ENCODE measurements at places on chromosomes 3 and 15. TPM values are rescaled to one million over a fixed set of nuclear protein-coding genes. Genes with fewer than 3 reads are reported as not detected.
A peak's percentile ranks its signal among the peaks of the same experiment; 100 is the strongest.

Gene HRG
- not detected for total RNA-seq

DNA sequence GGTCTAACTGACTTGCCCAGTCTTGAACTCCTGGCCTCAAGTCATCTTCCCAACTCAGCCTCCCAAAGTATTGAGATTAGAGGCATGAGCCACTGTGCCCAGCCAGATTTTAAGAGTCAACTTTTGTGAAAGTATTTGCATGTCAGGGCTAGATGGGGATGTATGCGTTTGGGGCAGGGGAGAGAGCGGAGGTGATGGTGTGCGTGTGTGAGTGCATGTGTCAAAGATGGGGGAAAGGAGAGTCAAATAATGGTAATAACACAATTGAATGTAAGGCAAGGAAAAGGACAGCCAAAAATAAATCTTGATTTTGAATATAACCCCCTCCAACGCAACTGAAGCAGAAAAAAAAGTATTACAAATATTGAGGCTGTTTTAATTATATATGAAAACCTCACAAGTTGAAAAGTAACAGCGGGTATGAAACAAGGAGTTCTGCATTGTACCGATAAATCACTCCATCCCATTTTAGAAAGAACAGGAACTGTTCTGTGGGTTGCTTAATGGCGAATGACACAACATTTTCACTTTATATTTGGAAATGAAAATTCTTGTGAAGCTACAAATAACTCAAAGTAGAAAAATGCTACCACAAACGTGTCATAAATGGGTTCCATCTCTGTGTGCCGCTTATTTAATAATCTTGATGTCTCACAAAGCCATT lies 29.9 kb upstream of the LDHAL6B start:
- no peak for DNase-seq

DNA sequence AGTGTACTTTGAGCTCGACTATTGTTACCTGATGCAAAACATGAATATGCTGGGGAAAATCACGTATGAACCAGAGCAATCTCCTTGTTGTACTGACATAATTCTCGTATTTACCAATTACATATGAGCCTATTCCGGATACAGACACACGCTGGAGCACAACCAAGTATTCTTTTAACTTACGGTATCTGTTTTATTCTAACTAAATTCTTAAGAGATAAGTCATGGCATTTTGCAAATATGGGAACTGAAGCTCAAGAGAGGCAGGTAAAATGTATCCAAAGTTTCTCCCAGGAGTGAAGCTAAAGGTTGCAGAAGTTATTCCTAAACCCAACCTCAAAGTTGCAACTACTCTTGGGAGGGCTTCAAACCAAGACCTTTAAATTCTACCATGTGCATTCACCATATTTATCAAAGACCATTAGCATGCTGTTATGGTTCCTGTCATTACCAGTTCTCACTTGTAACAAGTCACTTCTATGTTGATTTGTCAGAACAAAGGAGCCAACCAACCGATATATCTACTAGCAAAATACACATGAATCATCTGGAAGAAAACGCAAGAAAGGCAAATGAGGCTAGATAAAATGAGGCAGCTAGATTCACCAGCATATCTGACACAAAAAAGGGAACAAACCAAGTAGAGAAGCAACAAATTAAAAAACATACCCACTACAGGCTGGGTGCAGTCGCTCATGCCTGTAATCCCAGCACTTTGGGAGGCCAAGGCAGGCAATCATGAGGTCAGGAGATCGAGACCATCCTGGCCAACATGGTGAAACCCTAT lies 17.8 kb downstream of the TBL1XR1 start:
- DNase-seq: no peak

- DNase-seq: peak; percentile 26
Observed at GRCh38 chr3:20316238-20316637, 130.2 kb upstream of the SGO1 start.

DNA sequence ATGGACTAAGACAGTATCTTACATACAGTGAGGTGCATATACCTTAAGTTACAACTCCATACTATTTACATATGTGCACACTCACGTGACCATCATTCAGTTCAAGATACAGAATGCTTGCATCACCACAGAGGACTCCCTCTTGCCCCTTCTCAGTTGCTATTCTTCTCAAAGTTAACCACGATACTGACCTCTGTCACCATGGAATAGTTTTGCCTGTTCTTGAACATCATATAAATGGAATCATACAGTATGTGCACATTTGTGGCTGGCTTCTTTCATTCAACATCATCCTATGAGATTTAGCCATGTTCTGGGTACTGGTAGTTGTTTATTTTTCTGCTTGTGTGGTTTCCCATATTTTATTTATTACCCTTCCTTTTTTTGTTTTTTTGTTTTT lies 10.4 kb upstream of the ZSCAN2 start:
- no peak for DNase-seq

Gene FMN1
- total RNA-seq: 2.9 TPM

DNA sequence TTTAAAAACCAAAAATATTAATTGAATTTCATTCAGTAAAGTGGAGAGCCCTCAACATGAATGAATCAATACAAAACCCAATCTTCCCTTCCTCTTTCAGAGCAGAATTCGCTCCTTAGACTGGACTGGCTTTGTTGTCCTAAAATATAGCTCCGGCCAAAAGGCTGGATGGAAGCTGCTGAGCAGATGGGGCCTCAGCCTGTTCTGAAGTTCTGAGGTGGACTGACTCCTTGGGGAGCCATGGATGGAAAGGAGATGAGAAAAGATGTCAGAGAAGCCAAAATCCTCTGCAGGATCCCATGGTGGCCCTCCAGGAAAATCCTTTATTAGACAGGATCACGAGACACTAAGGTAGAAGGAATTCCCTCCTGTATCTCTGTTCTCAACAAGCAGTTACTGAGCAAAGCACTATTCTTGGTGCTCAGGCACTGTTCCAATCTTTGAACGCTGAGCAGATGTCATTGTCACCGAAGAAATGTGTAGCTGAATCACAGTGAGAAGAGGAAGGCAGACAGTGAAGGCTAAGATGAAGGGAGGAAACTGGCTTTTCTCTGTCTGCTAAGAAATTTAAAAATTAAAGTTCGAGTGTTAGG lies 122.0 kb downstream of the SEMA6D start:
- no peak for DNase-seq

DNA sequence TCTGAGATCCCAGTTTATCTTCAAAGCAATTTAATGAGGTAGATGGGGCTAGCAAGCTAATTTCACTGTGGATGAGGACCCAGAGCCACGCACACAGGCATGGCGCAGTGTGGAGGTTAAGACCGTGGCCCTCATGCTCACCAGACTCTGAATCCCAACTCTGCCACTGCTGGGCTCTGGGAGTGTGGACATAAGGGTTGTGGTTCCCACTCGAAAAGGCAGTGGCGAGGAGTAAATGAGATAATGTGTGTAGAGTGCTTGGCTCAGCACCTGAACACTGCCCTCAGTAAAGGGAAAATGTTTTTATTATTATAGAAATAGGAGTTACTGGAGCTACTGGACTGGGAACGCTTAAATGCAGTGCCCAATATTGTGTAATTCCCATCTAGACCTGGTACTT lies 243.5 kb upstream of the TPM1 start:
- DNase-seq: no peak

- DNase-seq: no peak
Observed at GRCh38 chr15:72562386-72562785, 88.3 kb downstream of the ARIH1 start.

- DNase-seq: no peak
Observed at GRCh38 chr15:57534281-57534680, 57.4 kb upstream of the MYZAP start.

DNA sequence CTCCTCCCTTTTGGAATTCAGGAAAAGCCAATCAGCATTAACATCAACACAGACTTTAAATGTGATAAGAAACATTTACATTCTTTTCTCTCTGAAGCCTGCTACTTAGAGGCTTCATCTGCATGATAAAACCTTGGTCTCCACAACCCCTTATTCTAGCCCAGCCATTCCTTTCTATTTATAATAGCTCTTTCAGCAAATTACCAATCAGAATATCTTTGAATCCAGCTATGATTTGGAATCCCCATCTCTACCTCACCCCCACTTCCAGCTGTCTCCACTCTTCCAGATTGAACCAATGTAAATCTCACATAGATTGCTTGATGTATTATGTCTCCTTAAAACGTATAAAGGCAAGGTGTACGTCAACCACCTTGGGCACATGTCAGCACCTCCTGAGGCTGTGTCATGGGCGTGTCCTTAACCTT lies 139.7 kb downstream of the TUSC7 start:
- no peak for DNase-seq

DNA sequence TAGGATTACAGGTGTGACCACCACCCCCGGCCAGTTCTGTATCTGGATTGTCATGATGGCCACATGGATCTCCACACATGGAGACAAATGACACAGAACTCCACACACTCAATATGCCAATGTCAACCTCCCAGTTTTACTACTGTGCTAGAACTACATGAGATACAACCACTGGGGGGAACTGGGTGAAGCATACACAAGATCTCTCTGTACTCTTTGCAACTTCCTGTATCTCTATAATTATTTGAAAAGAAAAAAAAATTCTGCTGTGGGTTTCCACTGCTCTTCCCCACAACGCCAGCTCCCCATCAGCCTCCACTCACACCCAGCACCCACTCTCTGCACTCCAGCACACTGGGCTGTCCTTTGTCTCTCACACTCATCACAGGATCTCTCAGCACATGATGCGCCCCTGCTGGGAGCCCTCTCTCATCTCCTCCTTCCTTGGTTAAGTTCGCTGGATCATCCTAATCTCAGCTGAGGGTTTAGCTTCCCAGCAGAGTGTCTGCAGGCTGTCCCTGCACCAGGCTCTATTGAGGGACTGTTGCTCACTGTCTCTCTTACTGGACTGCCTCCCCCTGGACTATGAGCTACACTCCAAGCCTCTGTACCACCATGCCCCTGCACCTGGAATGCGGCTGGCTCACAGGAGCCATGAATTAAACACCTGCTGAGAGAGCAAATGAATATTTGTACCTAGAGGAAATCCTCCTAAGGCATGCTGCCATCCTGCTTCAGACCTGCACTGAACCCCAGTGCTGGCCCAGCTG lies 10.7 kb upstream of the RAB43 start:
- no peak for DNase-seq

Gene CADM2
- total RNA-seq: not detected

- no peak for DNase-seq
Observed at GRCh38 chr15:67267440-67267839, 12.9 kb downstream of the IQCH start.

DNA sequence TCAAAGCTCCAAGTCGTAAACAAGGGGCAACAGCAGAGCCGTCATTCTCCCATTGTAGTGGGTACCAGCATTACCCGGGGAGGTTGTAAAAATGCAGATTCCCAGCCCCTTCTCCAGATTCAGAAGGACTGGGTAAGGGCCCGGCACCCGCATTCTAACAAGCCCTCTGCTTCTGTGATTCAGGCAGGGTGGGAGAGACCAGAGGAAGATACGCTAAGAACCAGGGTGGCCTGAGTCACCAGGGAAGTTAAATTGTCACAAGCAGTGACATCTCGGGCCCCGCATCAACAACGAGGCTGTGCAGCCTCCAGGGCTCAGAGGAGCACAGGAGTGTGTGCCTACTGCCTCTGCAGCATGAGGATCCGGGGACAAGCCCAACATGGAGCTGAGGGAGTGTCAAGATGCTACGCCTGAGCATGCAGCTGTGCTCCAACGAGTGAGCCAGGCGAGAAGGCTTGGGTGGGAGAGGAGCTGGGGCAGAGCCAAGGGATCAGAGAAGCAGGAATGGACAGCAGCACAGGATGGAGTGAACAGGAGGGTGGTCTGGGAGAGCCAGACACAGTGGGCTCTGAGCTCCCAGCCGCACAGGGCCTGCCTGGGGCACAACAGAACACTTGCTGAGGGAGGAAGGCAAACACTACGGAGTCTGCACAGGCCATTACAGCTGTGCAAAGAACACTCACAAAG lies 68.5 kb downstream of the CPN2 start:
- no peak for DNase-seq

DNA sequence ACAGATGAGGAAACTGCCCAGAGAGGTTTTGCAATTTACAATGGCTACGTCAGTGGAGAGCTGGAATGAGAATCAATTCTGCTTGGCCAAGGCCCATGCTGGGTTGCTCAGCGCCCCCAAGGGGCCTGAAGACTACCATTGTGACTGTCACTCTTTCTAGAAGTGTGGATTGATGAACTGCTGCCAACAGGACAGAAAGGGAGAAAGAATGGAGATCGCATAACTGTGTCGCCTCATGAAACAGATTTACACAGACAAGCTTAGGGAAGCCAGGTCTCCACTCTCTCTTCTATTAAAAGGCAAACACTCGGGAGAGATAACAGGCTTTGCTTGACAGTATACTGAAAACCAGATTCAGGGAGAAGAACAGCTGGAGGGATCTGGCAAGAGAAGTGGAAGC lies 160.0 kb downstream of the STT3B start:
- no peak for DNase-seq

- DNase-seq: no peak
Observed at GRCh38 chr15:91853948-91854638, 585 bp downstream of the SLCO3A1 start.

Gene STAB1
- total RNA-seq: not detected

DNA sequence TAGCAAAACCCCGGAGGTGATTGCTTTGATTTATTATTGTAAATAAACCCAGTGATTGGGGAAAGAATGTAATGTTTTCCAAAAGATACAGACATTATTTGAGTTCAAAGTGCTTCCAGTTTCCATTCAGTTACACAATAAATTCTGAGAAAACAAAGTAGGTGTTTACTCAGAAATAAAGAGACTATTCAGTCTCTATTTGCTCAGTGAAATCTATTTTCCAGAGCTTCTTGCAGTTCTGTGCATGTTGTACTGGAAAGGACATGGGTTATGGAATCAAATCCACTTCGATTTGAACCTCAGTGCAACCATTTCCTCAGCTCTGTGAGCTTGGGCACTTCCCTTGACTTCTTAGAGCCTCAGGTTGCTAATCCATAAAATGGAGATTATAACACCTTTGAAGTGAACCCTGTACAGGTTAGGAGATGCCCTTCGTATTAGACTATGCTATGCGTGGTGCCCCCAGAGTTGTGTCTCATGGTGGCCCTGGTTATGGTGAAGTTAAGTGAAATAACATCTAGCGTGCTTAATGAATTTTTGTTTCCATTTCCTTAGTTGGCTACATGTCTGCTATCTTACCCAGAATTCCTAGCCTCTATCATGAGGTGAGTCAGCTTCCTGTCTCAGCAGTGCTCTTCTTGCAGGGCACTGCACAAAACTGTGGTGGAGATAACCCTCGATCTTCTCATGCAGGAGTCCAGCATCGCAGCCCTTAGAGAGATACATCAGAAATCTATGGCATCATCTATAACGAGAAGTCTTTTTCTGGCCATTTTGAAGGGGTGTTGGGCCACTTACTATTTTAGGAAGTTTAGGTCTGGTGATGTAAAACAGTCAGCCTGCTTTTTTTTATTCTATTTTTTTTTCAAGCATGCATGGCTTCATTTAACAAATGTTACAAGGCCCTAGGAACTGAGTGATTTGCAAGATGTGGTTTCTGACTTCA lies 97.7 kb downstream of the RPL39L start:
- no peak for DNase-seq

GRCh38 chr3:125470671-125471070 lies 49.3 kb downstream of the SNX4 start:
- no peak for DNase-seq

GRCh38 chr3:15276028-15276724 lies 56.2 kb downstream of the SH3BP5 start:
- no peak for DNase-seq
